ENCODE measurements at places on chromosomes 7 and 10. TPM values are rescaled to one million over a fixed set of nuclear protein-coding genes. Genes with fewer than 3 reads are reported as not detected.

TRPV6 gene
- total RNA-seq: not detected

EBF3 gene
- total RNA-seq: 0.20 TPM

SORCS1 gene
- not detected for total RNA-seq

ELFN1 gene
- 0.32 TPM for total RNA-seq

PLEKHS1 gene
- total RNA-seq: not detected

SLC13A1 gene
- not detected for total RNA-seq

PDK4 gene
- total RNA-seq: 9.4 TPM

ST8SIA6 gene
- total RNA-seq: not detected

CPXM2 gene
- total RNA-seq: not detected

SPDYE6 gene
- total RNA-seq: not detected

TFPI2 gene
- 246 TPM for total RNA-seq

SLC16A9 gene
- 0.10 TPM for total RNA-seq

MPP7 gene
- not detected for total RNA-seq

PNLIP gene
- not detected for total RNA-seq

GNAT3 gene
- total RNA-seq: not detected

GPR26 gene
- total RNA-seq: not detected

VWA2 gene
- total RNA-seq: not detected

CCDC3 gene
- total RNA-seq: 1.0 TPM

ADIRF gene
- not detected for total RNA-seq

TCF7L2 gene
- total RNA-seq: 16.4 TPM

CCDC172 gene
- not detected for total RNA-seq

ANKRD30A gene
- 1.0 TPM for total RNA-seq

CPA4 gene
- total RNA-seq: 4.5 TPM

HMX3 gene
- not detected for total RNA-seq

MAT1A gene
- not detected for total RNA-seq

MYL10 gene
- total RNA-seq: not detected
